ENCODE measurements at places on chromosomes 16 and 17.

DNA sequence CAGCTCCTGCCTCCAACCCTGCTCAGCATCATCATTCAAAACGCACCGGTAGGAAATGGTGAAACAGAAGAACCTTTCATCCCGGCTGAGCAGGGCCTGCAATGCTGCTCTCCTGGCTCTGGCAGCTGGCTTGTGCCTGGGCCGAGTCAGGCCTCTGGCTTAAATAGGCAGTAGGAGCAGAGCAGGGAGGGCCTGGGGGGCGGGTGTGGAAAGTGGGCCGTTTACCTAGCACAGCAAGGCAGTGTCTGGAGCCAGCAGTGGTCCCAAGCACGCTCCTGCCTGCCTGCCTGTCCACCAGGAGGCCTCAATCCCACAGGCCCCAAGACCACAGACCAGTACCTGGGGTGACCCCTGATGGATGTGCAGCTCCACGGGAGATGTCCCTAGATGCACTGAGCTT, 59.3 kb downstream of the SMPD3 start:
- DNase-seq, result no peak

- peak; percentile 58 for DNase-seq
Observed at GRCh38 chr16:21598206-21598605, 1.2 kb upstream of the METTL9 start.

GRCh38 chr16:64990101-64990500, 131.8 kb downstream of the CDH11 start:
- DNase-seq, result no peak

GRCh38 chr17:73838815-73839214, 194.6 kb upstream of the SDK2 start:
- no peak for DNase-seq

DNA sequence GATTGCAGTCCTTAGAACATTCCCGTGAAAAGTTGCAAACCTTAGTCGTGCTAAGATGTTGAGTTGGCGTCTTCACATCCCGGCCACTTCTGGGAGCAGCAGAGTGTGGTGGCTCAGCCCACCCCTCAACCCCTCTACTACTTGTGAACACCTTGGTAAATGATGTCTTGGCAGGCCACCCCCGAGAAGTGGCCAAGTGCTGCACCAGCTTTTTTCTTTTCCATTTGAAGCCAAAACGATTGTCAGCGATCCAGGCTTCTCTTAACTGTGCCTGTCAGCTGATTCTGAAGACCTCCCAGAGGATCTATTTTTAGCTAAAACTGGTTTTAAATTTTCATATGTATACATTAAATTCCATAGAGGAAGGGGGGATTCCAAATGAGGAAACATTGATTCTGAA, 247.5 kb downstream of the CDH13 start:
- no peak for DNase-seq

DNA sequence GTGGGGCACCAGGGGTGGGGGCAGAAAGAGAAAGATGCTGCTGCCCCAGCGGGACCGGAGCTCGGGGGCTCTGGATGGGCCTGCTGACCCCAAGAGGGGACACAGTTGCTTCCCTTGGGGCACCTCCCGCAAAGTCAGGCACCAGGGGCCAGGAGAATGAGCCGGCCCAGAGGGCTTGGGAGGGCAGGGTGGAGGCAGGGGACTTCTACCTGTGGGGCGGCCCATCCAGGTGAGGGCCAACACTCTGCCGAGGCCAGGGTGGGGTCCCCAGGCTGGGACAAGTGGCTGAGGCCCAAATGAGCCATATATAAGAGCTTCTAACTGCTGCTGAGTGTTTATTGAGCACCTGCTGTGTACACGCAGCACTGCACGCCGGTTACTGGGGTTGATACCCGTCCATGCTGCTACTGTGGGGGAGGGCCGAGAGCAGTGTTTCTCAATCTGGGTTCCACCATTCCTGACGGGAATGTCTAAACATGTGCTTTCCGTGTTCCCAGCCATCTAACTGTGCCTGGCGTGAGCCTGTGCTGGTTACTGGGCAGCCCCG, 211.7 kb upstream of the GSE1 start:
- DNase-seq, result no peak

- no peak for DNase-seq
Observed at GRCh38 chr16:50310308-50311133, 44.2 kb downstream of the ADCY7 start.

- DNase-seq, result no peak
Observed at GRCh38 chr16:19446300-19446846, 28.7 kb downstream of the TMC5 start.

GRCh38 chr16:54027558-54027957, 259.0 kb downstream of the IRX3 start:
- no peak for DNase-seq

GRCh38 chr16:80210787-80211186, 330.0 kb upstream of the DYNLRB2 start:
- no peak for DNase-seq

DNA sequence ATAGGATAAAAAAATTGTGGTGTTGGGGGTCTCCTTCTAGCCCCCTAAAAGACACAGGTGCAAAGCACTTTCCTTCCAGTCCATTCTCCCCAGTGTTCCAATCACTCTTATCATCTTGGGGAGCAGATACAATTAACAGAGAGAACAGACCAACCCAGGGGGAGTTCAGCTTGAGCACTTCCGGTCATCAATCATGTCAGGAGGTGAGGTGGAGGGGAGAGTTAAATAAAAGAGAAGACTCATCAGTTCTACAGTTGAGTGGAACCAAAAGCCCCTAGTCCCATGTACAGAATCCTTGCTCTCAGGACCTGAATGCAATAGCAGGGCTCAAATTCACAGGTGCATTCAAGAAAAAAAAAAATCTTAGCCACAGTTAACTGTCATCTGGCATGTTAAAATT, 122.3 kb downstream of the DYNLRB2 start:
- DNase-seq, result no peak

- DNase-seq, result no peak
Observed at GRCh38 chr16:14491861-14492529, 138.1 kb downstream of the PARN start.

- no peak for DNase-seq
Observed at GRCh38 chr17:49101054-49101534, 31.5 kb upstream of the B4GALNT2 start.

DNA sequence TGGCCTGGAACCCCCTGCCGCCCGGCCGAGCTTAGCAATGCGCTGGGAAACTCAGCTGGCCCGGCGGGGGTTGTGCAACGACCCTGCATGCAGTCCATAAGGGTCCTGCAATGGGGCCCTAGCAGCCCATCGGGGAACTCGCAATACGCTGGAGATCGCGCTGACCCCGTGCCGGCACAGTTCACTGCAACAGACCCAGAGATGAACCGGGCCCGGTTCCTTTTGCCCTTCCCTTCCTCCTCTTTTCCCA, 375 bp downstream of the SLC25A11 start:
- DNase-seq, result no peak

DNA sequence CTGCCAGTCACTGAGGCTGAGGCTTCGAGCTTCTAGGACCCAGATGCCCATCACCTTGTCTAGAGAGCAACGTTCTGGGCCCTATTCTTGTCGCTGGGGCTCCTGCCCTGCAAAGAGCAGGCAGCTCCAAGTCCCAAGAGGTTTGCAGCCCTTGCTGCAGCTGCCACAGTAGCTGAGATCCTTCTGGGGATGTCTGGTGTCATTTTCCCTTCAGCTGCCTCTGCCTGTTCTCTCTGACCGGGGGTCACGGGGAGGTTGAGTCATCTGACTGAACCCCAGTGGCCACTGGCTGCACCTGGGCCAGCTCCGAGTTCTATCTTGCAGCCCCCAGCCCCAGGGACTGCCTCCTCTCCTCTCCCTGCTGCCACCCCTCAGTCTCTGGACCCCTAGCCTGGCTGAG, 4.9 kb downstream of the WSCD1 start:
- DNase-seq, result no peak

DNA sequence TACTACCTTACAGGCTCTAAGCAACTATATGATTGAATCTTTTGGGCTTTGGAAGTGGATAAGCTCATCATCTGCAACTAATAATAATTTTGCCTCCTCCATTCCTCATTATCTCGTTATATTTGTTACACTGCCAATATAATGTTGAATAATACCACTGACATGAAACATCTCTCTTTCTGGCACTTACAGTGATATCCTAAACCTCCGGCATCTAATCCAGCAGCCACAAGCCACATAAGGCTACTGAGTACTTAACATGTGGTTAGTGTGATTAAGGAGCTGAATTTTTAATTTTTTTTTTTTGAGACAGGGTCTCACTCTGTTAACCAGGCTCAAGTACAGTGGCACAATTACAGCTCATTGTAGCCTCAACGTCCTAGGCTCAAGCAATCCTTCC, 9.6 kb downstream of the CDC42EP4 start:
- DNase-seq, result no peak

DNA sequence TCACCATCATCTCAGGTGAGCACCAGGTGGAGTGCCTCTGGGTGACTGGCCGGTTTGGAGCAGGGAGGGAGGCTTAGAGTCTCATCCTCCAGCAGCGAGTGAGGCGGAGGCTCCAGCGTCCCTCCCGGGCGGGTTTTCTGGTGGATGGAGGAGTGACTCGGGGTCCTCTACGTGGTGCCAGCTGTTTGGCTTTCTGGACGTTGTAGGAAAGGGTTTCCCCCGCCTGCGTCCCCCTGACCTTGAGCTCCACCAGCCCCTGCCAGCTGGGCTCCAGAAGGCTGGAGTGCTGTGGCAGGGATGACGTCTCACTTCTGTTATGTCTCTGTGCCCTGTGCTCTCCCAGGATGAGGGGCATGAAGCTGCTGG, 522 bp downstream of the DNASE1 start:
- DNase-seq, result no peak

DNA sequence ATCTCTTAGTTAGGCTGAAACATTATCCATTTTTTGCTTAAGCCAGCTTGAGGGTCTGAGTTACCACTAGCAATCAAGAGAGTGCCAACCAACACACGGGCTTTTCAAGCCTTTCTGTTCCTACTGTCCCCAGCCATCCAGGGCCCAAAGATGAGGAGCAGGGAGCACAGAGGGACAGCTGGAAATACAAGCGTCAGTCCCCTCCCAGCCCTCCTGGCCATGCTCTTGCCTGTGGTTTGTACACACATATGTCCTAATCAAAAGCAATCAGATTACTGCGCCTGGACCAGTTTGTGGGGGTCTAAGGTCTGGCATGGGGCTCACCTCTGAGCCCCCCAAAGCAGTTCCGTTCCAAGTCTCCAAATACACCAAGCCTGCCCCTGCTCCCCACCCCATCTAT, 3.5 kb downstream of the CORO7 start:
- no peak for DNase-seq

DNA sequence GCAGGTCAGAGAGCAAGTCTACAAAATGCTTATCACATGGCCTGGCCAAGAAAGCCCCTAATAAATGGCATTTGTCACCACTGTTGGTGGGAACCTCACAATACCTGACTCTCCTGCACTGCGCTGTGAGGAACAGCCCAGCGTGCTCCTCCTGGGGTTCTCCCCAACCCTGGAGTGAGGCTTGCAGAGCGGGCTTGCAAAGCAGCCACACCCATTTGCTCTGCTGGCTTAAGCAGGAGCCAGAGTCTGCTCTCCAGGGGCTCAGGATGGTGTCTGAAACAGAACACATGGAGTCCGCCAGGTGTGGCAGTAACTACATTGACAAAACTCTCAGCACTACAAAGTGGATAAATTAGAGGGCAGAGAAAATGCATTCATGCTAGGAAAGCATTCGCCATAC, 331.0 kb upstream of the CCL2 start:
- DNase-seq, result no peak

- no peak for DNase-seq
Observed at GRCh38 chr17:46072998-46073397, 73.9 kb downstream of the STH start.

- DNase-seq, result peak; percentile 73
Observed at GRCh38 chr17:57999496-58000017, 7.5 kb downstream of the SRSF1 start.

- peak; percentile 39 for DNase-seq
Observed at GRCh38 chr17:70636517-70637133, 467.3 kb downstream of the KCNJ2 start.

- DNase-seq, result no peak
Observed at GRCh38 chr16:77556201-77556873, 121.5 kb upstream of the ADAMTS18 start.

DNA sequence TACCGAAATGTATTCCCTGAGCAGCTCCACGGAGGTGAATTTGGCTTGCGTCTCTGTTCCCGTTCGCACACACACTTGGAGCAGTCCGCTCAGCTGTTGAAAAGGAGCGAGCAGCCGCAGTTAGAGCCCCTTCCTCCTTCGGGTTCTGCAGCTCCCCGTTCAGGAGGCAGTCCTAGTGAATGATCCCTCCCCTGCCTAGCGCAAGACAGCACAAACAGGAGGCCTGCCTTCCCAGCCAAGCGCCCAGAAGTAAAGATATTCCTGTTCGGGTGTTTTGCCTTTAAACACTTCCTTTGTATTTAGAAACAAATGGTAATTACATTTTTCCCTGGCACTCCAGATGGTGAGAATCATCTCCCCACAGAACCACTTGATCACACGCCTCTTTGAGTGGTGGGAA, 64.7 kb downstream of the ABCC12 start:
- DNase-seq, result no peak

DNA sequence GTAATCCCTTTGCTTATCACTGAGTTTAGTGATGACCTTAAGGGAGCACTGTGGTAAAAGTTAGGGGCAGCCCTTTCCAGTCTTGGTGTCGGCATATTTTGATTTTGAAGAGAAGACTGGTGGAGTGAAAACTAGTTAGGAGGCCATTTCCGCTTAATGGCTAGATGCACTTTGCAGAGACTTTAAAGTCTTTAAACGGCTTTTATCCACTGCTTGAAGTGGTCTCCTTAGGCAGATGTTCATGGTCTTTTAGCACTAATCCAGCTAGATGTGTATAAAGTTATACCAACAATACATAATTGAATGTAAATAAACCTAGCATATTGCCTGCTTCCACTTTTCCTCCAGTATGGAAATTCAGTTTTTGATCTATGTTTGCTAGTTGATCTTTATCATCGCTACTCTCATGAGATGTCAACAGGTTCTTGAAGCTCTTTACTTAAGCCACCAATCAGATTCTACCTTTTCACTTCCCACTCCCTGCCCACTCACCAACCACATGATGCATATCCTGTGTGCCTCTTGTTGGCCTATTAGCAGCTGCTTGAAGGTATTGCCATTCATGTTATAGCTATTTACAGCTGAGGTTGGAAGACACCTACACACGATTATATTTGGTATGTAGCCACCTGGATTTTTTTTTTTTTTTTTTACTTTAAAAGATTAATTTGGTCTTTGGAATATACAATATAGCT, 132.0 kb downstream of the NLK start:
- DNase-seq, result no peak

DNA sequence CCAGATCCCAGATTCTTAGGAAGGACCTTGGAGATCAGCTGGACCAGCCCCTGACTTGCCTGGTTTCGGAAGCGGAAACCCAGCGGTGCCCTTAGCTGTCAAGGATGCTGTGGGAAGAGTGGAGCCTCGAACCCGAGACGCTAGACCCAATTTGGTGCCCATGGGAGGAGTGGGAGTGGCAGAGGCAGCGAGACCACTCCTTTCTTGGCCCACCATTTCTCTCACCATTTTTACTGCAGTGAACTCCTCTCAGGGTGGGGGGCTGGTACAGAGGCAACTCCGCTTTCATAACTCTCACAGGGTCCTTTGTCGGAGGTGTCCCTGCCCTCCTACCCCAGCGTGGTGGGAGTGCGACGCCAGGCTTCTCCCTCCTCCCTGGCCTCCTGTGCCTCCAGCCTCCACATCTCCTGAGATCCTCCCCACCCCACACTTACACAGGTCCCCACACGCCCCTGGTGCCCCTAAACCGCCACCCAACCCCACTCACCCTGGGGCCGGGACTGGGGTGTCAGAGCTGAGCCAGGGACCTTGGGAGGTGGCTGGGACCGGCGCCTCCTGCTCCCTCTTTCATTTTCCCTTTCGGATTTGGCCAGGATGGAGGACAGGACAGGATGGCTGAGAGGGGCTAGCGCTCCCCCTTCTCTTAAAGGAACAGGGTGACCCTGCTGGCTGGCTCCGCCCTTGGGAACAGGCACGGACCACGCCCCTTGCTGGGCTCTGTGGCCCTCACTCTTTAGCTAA, at the start of gene GJD3:
Gene GJD3, minus strand, starts transcription at position 617 of the 741 bp plus-strand sequence. CDS start 922 bp downstream, outside the sequence.
- DNase-seq, result no peak
